ENCODE measurements at places on chromosomes 6 and 20.

GRCh38 chr6:53326372-53327016, 22.3 kb downstream of the ELOVL5 start:
- H3K36me3 ChIP-seq = peaks cover 3% of the 10 kb centered on the region
- no peak for DNase-seq
- no peak overlapping the region for H3K4me3 ChIP-seq
- no peak overlapping the region for H3K27ac ChIP-seq

DNA sequence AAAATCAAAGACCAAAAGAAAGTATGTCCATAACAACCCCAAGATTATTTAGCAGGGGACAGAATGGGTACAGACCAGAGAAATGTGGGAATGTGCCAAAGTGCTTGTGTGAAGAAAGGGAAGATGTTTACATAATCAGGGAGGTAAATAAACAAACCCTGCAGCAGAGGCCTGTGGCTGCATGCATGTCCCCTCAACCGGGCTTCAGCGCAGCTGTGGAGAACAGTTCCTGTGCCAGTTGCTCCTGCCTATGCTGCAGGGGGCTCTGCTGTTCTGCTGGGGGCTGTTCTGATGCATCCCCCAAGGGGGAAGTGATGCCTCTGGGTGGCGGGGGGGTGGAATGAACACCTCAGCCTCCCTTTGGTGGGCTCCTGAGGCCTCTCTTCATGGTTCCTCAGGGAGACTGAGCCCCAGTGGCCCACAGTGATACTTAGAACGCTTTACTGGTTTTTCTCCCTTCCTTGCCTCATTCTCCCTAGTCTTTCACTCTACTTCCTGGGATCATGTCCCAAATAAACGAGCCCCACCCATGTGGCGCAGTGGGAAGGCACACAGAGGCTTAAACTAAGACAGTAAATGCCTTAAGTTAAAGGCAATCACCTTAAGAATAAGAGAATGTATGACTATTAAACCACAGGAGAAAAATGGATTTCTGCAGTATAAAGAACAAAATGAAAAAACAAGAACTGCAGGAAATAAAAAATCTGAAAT, 23.0 kb downstream of the RAB23 start:
- H3K4me3 ChIP-seq = no peak overlapping the region
- no peaks in the 10 kb centered on the region for H3K36me3 ChIP-seq
- no peaks in the 10 kb centered on the region for H3K4me1 ChIP-seq

GRCh38 chr6:28490205-28490890, 25.2 kb downstream of the GPX6 start:
- no peak overlapping the region for H3K27ac ChIP-seq
- no peaks in the 10 kb centered on the region for H3K27me3 ChIP-seq
- peak; percentile 12 for DNase-seq
- H3K36me3 ChIP-seq = no peaks in the 10 kb centered on the region
- no peak overlapping the region for H3K4me3 ChIP-seq

- no peak for DNase-seq
- H3K27me3 ChIP-seq = peaks cover 2% of the 10 kb centered on the region
- no peaks in the 10 kb centered on the region for H3K4me1 ChIP-seq
- no peak overlapping the region for H3K4me3 ChIP-seq
- no peak overlapping the region for H3K27ac ChIP-seq
- H3K36me3 ChIP-seq = no peaks in the 10 kb centered on the region
Observed at GRCh38 chr6:72553531-72554511, 68.0 kb upstream of the KCNQ5 start.

- H3K4me1 ChIP-seq = peaks cover 43% of the 10 kb centered on the region
- H3K4me3 ChIP-seq = no peak overlapping the region
- H3K27me3 ChIP-seq = no peaks in the 10 kb centered on the region
- no peaks in the 10 kb centered on the region for H3K36me3 ChIP-seq
- peak; percentile 52 for DNase-seq
Observed at GRCh38 chr6:118724211-118724610, 72.8 kb upstream of the CEP85L start.

DNA sequence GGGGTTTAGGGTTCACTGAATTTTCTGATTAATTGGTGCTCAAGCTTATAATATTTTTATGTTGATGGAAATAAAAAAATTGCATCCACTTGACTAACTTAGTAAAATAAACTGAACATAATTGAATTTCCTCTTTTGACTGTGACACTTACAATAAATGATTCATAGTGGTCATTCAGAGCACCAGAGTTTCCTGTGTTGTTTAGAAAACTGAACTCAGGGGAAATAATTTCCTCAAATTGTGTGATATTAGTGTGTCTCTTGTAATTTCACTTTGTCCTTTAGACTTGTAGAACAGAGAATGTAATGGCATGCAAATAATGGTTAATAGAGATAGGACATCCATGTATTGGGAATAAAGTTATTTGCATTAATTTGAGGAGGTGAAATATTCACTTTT, 319.7 kb upstream of the MAN1A1 start:
- H3K27ac ChIP-seq = no peak overlapping the region
- H3K4me3 ChIP-seq = no peak overlapping the region
- no peak for DNase-seq
- H3K36me3 ChIP-seq = no peaks in the 10 kb centered on the region
- H3K4me1 ChIP-seq = no peaks in the 10 kb centered on the region
- H3K27me3 ChIP-seq = no peaks in the 10 kb centered on the region

- H3K4me3 ChIP-seq = no peak overlapping the region
- no peak for DNase-seq
- no peaks in the 10 kb centered on the region for H3K36me3 ChIP-seq
Observed at GRCh38 chr6:32076321-32076809, 32.8 kb downstream of the TNXB start.

DNA sequence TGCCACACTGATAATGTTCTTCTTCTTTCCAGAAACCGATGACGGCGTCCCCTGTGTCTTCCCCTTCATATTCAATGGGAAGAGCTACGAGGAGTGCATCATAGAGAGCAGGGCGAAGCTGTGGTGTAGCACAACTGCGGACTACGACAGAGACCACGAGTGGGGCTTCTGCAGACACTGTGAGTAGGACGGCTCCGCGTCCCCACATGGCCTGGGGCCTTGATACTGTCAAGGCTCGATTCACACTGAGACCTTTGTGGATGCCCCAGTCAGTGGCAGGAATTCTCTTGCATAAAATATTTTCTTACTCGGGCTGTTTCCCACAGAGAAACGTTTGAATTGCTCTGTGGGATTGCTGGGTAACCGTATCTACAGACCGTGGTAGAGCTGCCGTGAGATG, 41.5 kb upstream of the SLC22A1 start:
- H3K4me3 ChIP-seq = no peak overlapping the region
- DNase-seq = no peak
- H3K27me3 ChIP-seq = no peaks in the 10 kb centered on the region
- peaks cover 77% of the 10 kb centered on the region for H3K36me3 ChIP-seq
- no peak overlapping the region for H3K27ac ChIP-seq

DNA sequence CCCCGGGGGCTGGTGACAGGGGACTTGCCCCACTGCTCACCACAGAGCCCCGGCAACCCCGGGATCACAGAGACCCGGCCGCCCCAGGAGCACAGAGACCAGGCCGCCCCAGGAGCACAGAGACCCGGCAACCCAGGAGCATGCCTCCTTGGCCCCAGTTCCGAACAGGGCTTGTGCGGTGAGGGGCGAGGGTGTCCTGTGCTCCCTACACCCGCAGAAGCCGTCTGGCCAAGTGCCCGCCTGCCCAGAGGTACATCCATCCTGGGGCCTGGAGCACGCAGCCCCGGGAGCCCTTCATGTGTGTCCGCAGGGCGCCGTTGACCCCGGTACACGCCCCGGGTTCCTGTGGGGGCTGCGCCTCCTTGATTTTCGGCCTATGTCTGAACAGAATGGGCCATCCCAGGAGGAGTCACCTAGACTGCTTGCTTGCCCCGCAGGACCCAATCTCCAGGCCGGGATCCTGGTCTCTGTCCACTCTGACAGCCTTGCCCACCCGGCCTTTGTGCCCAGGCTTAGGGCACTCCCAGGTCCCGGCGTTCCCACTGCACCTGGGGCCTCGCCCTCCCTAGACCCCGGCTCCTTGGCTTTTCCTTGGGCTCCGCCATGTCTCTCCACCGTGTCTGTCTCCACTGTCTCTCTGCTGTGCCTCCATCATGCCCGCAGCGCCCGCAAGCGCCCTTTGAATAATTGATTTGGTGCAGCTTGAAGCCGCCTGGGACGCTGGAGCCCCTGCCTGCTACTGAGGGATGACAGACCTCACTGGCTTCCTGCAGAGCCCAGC, 219.8 kb downstream of the ERMARD start:
- no peaks in the 10 kb centered on the region for H3K27me3 ChIP-seq
- DNase-seq = no peak
- no peaks in the 10 kb centered on the region for H3K36me3 ChIP-seq

- no peaks in the 10 kb centered on the region for H3K36me3 ChIP-seq
- H3K4me3 ChIP-seq = no peak overlapping the region
- no peak for DNase-seq
- no peak overlapping the region for H3K27ac ChIP-seq
- no peaks in the 10 kb centered on the region for H3K4me1 ChIP-seq
Observed at GRCh38 chr6:94902974-94903628, 674.2 kb upstream of the MANEA start.

DNA sequence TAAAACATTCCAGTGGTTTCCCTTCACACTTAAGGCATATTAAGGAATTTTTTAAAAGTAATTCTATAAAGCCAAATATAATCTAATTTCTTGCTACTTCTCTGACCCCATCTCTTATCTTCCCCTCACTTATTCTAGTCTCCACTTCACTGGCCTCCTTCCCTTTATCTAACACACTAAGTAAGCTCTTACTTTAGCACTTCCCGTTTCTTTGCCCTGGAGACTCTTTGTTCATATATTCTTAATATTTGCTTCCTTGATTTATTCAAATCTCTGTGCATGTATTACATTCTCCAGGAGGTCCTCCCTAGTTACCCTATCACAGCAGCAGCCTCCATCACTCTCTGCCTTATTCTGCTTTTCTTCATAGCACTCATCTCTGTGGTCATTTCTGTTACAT, 20.3 kb downstream of the GTPBP2 start:
- no peaks in the 10 kb centered on the region for H3K27me3 ChIP-seq
- peak overlapping the region; percentile 55 for H3K27ac ChIP-seq
- H3K4me3 ChIP-seq = no peak overlapping the region
- H3K36me3 ChIP-seq = peaks cover 66% of the 10 kb centered on the region
